8988T (cell line): ENCODE measurements at places on chromosomes 2 and 18.

DNA sequence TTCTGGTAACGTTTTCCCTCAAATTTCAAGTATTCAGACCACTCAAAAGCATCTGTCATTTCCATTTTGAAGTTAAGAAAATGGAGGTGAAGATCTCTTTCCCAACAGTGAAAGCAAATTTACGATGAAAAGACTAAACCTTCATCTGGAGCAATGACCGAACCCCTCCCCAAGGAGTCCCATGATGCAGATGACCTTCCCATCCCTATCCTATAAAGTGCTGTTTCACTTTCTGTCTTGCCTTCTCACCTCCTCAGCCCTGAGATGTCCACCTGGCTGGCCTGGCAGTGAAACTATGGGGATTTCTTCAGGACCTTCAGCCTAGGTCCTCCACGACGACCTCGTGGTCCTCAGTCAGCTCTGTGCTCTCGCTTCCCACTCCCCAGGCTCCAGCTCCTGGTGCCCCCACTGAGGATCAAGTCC is 925 bp upstream of the NPC1 start:
- DNase-seq = no peak

DNA sequence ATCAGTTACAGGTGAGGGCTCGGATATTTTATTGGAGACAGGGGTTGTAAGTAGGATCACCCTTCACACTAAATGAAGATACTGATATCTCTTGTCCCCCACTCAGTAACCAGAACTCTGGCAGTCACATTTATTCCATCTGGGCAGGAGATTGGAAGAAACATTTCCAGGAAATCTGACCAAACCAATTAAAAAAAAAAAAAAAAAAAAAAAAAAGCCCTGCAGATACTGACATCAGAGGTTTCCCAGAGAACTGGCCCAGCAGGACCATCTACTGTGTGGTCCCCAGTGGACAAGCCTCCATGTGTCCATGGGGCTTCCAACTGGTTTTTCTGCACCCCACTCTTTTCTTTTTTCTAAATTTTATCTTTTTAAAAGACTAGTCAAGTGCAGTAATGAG is 41.3 kb downstream of the SH2D6 start:
- DNase-seq = no peak

- no peak for DNase-seq
Measured at GRCh38 chr2:142750858-142751257, 126.6 kb upstream of the KYNU start.

GRCh38 chr2:174330945-174331594 is 3.7 kb upstream of the SP9 start:
- DNase-seq = no peak

GRCh38 chr18:73861771-73862170 is 285.9 kb downstream of the FBXO15 start:
- DNase-seq = no peak

DNA sequence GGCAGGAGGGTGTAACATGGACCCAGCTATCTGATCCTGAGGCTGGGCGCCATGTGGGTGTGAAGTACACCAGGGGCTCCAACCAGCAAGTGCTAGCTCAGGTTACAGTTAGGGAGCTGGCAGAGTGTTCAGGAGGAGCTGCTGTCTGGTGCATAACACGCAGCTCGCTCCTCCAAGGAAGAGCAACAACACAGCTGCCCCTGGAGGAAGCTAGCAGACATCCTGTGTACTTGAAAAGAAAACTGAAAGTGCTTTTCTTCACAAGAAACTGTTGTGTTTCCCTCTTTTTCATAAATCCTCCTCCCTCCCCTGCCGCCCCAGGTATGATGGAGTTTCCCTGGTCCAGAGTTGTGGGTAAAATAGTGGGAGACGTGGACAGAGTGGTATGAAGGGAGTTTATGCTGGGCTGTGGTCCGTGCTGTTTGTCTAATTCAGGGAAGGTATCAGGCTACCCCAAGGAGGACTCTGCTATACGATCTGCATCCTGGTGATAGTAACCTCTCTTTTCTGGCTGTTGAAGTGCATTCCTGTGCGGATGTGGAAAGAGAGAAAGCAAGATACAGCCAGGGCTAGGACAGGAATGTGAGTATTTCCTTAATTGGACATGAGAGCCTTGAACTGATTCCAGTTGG is 6.1 kb upstream of the LBH start:
- DNase-seq = no peak

DNA sequence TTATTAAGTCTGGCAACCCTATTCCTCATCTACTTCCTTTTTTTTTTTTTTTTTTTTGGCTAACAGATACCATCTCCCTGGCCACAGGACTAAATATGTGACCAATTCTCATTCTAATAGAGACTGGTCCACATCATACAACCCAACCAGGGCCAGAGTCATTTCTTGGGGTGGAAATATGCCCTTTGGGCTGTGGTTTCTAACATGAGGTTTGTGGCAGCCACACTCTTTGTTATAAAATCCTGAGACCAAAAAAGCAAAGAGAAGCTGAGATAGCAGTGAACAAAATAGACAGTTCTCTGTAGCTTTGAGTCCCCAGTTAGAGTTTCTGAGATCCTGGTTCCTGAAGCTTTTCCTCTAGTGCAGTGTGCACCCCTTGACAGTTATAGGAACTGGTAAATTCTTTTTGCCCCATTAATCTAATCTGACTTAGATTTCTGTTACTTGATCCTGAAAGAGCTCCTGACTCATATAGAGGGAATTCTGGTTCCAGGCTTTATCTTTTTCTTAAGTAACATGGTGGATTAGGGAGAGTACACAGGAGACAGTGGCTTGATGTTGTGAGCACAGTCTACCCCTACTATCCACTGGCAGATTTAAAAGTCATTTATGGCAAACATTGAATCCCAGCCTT is 86.8 kb downstream of the MAIP1 start:
- no peak for DNase-seq

DNA sequence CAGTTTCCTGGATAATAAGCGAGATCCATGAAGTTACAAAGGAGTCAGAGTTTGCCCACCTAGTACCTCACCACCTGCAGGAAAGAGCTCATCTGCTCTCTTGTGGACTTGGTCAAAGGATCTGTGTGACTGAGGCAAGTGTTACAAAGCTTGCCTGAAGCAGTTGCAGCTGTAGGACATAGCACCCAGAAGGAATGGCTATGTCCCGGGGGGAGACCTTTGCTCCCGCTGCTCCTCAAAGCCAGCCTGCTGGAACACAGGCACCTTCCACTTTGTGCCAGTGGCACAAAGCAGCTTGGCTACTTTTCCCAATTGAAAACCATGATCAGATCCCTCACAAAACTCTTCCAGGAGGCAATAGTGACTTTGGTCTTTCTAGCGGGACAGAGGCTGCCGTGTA is 3.1 kb upstream of the SULT1C2 start:
- DNase-seq = no peak

- no peak for DNase-seq
Measured at GRCh38 chr18:10060469-10060782, 146.6 kb downstream of the VAPA start.

DNA sequence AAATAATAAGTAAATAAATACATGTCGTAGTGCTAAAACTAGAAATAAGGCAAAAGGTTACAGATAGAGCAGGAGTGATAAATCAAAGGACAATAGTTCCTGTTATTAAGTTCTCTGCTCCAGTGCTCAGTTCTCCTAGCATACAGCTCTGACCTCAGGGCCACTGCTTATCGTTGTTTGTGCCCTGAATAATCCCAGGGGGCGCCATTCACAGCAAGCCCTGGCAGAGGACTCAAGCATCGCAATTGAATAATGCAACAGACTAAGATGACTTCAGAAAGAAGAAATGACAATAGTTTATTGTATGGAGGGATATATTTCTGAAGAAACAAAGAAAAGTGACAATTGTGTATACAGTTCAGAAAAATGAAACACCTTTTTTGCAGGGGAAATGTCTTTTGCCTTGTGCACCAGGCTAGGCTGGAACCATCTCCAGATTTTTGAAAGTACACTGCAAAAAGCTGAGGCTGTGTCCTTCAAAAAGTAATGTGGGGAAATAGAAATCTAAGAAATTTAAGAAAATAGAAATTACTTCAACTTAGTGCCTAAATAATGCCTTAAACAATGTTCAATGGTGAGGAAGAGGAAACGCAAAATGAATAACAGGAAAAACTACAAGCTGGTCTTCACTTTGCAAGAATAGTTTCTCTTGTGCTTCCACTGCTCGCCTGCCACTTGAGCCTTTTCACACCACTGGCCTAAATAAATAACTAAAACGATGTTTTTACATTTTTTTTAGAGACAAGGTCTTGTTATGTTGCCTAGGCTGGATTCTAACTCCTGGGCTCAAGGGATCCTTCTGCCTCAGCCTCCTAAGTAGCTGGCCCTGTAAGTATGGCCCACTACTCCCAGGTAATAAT is 19.0 kb upstream of the CCNYL1 start:
- peak; percentile 35 for DNase-seq

DNA sequence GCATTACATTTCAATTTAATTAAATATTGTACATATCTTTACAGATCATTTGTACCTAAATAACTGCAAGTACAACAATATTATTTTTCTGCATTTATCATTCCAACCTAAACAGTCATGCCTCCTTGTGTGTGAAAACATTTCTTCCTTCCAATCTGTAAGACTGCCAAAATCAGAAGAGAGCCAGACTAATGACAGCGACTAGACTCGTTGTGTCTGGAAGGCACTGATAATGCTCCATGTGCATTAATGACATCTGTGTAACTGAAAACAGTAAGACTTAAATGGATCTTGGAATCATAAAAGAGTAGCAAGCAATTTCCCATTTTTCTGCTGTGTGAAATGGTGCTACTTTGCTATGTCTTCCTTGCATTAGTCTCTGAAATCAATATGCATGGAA is 278.0 kb upstream of the DSEL start:
- DNase-seq = no peak

GRCh38 chr2:170206246-170206645 is 28.3 kb downstream of the MYO3B start:
- DNase-seq = no peak

DNA sequence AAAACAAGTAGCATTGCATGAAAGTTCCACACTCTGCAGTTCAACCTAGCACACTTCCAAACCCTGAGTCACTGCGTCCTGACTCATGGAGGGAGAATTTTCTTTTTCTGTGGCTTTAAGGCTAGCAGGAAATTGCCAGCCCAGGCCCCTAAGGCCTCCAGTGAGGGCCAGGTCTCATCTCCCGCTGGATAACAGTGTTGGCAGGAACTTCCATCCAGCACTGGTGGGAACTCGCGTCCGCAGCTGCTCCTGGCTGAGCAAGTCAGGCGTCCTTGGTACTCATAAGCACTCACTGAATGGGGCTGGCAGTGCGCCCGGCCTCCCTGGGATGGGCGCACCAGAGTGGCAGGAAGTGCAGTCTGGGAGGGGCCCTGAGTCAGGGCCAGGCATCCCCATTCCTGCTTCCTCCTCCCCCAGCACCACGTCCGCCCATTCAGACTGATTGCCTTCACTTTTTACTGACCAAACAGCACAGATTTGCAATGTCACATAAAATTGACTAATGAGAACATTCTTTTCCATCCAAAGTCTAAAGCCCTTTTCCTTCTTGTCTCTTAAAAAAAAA is 14.3 kb downstream of the MALL start:
- peak; percentile 71 for DNase-seq

GRCh38 chr2:96523659-96524481 is 12.7 kb upstream of the ARID5A start:
- no peak for DNase-seq

GRCh38 chr2:194060269-194060668 is 1596.8 kb upstream of the SLC39A10 start:
- DNase-seq = no peak

DNA sequence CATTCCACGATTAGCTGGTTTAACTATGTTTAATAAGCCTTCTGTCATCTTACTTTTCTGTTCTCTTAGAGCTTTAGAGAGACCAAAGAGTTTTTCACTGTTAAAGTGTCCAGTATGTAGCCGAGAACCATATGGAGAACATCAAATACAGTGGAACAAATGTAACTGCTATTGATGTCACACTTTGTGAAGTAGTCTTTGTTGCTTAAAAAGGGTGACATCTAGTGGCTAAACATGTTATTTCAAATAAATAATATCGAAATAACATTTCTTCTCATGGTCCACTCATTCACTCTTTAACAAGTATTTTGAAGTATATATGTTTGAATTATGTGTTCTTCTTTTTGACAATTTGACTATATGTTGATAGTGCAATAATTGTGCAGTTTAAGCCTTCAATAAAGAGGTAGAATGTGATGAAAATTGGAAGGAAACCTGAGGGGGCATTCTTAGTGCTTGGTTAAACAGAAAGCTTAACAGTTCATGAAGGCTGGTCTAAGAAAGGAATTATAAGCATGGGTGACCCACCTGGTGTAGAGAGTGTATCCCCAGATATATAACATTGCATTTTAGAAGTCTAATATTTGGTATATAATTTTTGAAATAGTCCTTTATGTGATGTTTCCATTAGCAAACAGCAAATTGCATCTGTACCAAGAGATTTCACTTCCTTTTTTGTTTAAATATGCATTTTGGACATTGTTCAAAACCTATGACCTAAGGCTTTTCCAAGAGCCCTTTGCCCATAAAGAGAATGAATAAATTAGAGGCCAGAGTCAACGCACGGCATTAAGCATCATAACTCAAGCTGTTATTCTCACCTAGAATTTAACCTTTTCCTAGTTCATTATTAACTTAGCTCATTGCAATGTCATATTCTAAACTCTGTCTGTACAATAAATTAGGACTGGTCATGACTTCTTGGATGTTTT is 112.1 kb downstream of the KYNU start:
- DNase-seq = no peak

DNA sequence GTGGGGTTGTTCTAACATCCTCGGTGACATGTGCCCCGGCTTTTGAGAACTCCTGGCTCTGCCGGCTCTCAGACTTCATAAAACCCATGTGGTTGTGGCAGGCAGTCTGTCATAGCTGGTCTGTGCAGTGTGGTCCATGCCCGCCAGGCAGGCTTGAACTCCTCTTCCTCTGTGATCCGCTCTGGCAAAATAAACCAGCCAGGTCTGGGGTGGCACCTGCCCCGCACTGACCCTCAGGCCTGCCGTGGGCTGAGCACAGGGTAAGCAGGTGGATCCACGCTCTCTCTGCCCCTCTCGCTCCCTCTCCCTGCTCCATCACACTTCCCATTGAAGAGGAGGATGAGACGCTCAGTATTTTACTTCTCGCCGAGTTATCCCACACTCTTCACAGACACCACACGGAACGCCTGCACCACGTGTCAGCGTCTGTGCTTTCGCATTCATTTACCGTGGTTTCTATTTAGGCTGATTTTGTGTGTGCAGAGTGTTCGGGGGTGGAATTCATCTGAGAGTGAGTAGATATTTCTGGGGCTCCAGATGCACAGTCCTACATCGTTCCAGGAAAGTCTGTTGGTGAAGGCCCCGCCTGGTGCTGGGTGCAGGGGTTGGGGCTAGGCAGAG is 56.4 kb downstream of the RTP5 start:
- DNase-seq = no peak

DNA sequence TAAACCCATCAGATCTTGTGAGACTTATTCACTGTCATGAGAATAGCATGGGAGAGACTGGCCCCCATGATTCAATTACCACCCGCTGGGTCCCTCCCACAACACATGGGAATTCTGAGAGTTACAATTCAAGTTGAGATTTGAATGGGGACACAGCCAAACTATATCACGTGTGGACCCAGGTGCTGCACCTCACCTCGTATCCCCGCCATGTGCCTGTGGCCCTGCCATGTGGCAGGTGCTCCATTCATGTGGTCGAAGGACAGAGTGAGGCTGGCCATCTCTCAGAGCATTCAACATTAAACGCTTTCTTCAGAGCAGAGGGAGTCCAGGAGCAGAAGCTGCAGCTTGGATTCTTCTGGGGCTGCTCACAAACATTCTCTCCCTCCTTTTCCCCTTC is 32.3 kb downstream of the MROH2A start:
- no peak for DNase-seq

GRCh38 chr18:2032036-2032435 is 539.3 kb downstream of the METTL4 start:
- DNase-seq = no peak

- DNase-seq = no peak
Measured at GRCh38 chr2:8006181-8006580, 675.7 kb upstream of the ID2 start.

GRCh38 chr18:14189858-14190257 is 57.6 kb upstream of the ZNF519 start:
- no peak for DNase-seq
